ENCODE measurements at places on chromosomes 6 and 20. TPM values are rescaled to one million over a fixed set of nuclear protein-coding genes. Genes with fewer than 3 reads are reported as not detected.

The SNAP91 gene
- 0.15 TPM for total RNA-seq

The RNF39 gene
- not detected for total RNA-seq

The MTFR2 gene
- total RNA-seq = 9.2 TPM

The KIF25 gene
- total RNA-seq = 0.15 TPM

The CFAP206 gene
- total RNA-seq = 0.17 TPM

The SYTL3 gene
- 0.84 TPM for total RNA-seq

The SLC52A3 gene
- total RNA-seq = not detected

The LINC00237 gene
- not detected for total RNA-seq

The OPN5 gene
- not detected for total RNA-seq

The SYNCRIP gene
- total RNA-seq = 55.5 TPM

The TRDN gene
- not detected for total RNA-seq

The FOXS1 gene
- not detected for total RNA-seq

The TASP1 gene
- total RNA-seq = 3.5 TPM

The HTR1B gene
- 3.5 TPM for total RNA-seq

The OPRM1 gene
- total RNA-seq = not detected

The KHDRBS2 gene
- total RNA-seq = not detected

The C20orf204 gene
- not detected for total RNA-seq

The ABHD16B gene
- total RNA-seq = not detected
